Prostate gland (tissue), 2 donors: ENCODE measurements at places on chromosomes 2 and 18. TPM values are rescaled to one million over a fixed set of nuclear protein-coding genes. Genes with fewer than 3 reads are reported as not detected.

GRCh38 chr18:71583252-71583651, 960.9 kb downstream of the CBLN2 start:
- no peak for DNase-seq

DNA sequence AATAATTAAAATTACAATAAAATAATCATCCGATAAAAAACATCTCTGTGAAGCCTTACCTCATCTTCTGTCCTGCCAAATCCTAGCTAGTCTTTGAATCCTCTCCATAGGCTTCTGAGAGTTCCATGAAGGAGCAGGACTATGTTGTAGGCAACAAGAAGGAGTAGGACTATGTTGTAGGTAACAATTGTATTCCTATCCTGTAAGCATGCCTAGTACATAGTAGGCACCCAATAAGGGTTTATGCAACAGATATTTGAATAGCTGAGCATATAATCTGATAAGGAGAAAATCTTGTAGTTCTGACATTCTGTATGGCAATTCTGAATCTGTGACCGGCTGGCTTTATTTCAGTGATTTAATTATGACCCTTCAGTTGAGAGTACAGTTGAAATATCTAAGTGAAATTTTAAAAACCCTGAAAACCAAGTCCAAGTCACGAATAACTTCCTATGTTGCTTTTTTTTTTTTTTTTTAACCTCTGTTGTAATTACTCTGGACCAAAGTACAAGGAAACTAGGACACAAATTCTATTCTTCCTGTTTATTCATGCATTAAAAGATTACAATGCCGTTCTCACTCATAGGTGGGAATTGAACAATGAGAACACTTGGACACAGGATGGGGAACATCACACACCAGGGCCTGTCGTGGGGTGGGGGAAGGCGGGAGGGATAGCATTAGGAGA, 27.8 kb downstream of the VWA3B start:
- no peak for DNase-seq

The LOXHD1 gene
- total RNA-seq, result 1.4 TPM

DNA sequence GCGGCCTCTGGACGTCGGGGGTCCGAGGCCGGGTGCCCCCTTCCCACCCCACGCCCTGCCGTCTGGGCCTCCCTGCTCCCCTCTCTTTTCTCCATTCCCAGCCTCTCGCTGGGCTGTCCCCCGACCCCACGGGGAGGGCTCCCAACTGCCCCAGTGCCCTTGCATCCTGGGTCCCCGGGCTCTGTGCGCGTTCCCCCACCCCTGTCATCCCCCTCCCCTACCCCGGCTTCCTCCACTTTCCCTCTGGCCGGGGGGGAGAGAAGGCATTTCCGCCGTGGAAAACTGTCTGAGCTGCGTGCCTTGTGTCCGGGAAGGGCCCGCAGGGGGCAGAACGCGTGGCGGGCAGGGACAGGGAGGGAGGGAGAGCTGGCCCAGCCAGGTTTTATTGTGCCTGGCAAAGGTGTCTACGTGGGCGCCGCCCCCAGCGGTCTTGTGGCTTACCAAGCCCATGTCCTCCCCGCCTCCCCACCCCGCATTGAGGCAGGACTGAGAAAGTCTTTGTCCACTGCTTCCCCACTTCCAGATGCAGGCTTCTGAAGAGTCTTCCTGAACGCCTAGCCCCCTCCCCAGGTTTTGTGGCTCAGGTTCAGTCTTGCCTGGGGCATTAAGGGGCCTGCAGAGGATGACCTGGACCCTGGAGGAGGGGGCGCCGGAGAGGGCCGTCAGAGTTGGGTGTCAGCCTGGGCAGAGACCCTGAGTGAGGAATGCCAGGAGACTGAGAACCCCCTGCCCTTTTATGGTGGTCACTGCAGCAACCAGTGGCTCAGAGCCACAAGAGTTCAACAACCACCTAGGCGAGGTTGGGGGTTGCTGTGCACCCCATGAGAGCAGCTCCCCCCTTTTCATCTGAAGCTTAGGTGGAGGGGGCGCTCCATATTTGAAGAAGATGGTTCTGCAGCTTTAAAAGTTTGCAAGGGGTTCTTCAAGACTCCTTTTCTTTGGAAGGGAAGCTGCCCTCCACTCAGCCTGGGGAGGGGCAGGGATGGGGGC, 1.3 kb downstream of the ITM2C start:
- peak; percentile 53 for DNase-seq

DNA sequence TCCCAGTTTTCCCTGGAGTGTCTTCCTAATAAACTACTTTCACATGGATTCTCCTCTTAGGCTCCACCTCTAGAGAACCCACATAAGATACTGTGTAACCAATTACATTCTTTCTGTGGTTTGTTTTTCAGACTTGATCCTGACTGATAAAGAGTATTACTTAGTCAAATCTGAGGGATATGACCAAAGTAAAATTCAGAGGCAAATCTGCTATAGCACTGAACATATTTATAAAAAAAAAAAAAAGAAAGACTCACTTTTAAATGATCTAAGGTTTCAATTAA, 13.9 kb downstream of the CKAP2L start:
- no peak for DNase-seq

GRCh38 chr2:60116161-60116875, 437.1 kb downstream of the BCL11A start:
- no peak for DNase-seq

- DNase-seq, result no peak
These were observed 2.8 kb upstream of the OSBPL6 start for GRCh38 chr2:178191511-178191910.

The SLC11A1 gene
- 11.4 TPM for total RNA-seq

DNA sequence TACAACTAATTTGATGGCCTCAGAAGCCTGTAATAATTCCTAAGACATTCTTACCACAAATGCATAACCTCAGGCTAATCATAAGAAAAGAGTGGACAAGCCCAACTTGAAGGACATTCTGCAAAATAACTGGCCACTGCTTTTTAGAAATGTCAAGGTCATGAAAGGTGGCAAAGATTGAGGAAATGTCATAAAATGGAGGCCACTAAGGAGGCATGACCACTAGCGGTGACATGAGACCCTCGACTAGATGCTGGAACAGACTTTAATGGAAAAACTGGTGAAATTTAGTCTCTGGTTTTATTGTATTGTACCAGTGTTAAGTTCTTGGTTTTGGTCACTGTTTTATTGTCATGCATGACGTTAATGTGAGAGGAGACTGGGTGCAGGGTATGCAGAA, 78.6 kb downstream of the SP3 start:
- no peak for DNase-seq

GRCh38 chr2:127811397-127812321, 688 bp upstream of the WDR33 start:
- no peak for DNase-seq

- no peak for DNase-seq
These were observed 256.2 kb upstream of the KLHL29 start for GRCh38 chr2:23128684-23129292.

The LBX2 gene
- total RNA-seq, result 1.2 TPM

- DNase-seq, result no peak
These were observed 62.7 kb upstream of the CAPN13 start for GRCh38 chr2:30869988-30870387.

The SETBP1 gene
- total RNA-seq, result 28.4 TPM

The KIAA2012 gene
- 0.74 TPM for total RNA-seq

DNA sequence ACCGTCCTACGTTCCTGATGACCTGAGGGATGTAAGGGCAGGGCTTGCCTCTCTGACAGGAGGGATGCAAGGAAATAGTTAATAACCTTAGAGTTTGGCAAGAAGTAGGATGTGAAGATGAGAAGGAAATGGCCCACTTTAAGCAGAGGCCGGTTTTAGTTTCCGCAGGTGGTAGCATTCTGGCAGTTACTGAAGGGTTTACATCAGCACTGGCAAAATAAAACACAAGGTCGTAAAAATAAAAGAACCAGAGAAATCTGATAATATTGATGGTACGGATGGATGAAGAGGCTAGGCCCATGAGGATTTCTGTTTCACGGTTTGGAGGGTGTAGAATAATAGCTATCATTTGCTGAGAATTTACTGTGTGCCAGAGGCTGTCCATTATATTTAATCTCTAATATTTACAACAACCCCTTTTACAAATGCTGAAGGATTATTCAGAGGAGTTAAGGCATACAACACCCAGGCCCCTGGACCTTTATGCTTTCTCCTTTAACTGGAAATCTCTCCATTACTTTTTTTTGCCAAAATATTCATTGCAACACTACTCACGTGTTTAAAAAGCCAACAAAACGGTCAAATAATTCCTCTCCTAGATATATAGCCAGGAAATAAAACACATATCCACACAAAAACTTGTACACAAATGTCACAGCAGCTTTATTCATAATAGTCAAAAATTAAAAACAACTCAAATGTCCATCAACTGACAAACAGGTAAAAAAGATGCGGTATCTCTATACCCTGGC, 28.5 kb downstream of the DAPL1 start:
- DNase-seq, result no peak

DNA sequence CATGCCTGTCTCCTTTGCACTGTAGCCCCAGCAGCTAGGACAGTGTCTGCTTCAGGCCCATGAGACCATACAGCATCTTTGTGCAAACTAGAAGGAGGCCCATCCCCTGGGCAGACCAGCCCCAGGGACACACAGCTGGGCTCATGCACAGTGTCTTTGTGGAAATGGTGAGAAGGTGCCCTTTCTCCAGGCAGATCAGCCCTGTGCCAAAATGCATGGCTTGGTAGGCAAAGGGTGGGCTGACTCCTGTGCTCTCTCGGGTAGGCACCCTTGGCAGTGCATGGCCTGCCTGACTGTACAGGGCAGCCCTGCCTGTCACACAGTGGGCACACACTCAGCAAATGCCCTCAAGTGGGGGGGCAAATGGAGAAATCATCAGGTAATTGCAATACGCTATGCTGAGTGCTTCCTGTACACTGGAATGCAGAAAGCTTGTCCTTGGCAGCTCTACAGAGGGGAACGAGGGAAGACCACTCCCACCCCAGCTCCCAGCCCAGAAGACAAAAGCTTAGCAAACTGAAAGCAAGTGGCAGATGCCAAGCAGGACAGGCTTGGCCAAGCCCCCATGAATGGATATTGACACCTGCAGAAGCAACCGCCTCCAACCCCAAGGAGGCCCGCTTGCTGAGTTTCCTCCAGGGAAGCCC, 21.6 kb downstream of the TNS1 start:
- DNase-seq, result no peak

The CYP27C1 gene
- total RNA-seq, result 1.8 TPM

The OTX1 gene
- total RNA-seq, result 2.2 TPM

- DNase-seq, result no peak
These were observed 505.5 kb upstream of the FAM98A start for GRCh38 chr2:34104601-34105000.

GRCh38 chr2:105380432-105381100, 18.3 kb downstream of the FHL2 start:
- no peak for DNase-seq

- no peak for DNase-seq
These were observed 10.2 kb downstream of the TMEM247 start for GRCh38 chr2:46489423-46490174.

The RESP18 gene
- total RNA-seq, result not detected

DNA sequence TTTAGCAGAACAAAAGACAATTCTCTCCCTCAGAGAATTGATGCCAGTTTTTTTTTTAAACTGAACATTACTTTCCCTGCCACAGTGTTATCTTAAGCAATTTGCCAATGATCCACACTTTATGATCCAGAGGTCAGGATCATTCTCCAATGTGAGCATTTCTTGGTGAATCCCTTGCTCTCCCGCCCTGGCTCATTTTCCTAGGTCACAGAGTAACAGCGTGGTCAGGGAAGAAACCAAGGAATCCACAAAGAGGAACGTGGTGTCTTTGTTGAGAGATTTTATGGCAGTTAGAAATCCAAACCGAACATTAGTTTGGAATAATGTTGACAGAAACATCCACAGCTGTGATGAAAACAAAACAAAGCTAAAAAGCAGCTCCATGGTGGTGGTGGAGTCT, 250.3 kb downstream of the TTC32 start:
- no peak for DNase-seq

DNA sequence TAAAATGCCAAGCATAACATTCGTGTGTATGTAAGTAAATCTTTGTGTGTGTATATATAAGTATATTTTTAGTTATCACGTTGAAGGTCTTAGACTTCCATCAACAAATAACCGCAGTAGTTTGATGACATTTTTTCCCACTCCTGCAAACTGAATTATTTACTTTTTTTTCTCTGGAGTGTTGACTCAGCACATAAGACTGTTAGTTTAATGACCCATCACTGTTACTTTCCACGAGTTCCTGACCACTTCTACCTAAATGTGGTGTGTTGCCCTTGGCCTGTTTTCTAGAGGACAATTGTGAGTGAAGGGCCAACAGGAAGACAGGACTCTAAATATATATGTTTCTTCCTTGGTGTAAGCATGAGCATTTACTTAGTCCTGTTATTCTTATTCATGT, 71.3 kb upstream of the TXNDC2 start:
- DNase-seq, result no peak

The DSG1 gene
- 0.32 TPM for total RNA-seq
